ENCODE measurements at places on chromosomes 16 and 17. TPM values are rescaled to one million over a fixed set of nuclear protein-coding genes. Genes with fewer than 3 reads are reported as not detected.

DNA sequence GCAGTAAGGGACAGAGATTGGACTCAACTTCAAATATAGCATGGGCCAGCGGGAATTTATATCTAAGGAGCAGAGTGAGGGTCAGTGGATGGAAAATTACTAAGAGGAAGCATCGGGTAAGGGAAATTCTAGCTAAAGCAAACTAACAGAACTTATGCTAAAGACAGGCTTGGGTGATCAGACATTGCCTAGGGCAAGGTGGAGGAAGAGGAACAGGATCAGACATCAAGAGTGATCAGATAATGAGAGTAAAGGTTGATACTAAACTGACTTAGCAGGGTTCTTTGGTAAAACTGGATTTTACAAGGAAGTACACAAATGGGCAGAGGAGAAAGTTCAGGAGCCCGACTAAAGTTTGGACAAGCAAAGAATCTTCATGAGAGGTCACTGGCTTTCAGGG is 86.3 kb upstream of the TOM1L1 start:
- no peak for DNase-seq

DNA sequence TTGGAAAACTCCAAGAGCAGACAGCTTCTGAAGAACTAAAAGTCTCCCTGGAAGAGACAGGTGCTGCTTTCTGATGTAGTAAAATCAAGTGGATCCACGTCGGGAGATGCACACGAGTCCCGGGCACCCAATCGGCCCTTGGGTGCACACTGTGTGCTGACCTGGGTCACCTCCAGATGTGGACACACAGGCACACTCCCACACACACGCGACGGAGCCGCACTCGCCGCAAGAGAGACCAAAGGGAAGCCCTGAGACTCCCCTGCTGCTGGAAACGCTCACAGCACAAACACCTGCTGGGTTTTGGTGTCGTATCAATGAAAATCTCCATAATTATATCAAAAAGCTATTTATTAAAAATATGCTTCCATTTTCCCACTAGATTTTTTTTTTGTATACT is 94.2 kb downstream of the ANKRD11 start:
- no peak for DNase-seq

GRCh38 chr17:64739316-64740058 is 77.4 kb upstream of the SMURF2 start:
- DNase-seq = no peak

DNA sequence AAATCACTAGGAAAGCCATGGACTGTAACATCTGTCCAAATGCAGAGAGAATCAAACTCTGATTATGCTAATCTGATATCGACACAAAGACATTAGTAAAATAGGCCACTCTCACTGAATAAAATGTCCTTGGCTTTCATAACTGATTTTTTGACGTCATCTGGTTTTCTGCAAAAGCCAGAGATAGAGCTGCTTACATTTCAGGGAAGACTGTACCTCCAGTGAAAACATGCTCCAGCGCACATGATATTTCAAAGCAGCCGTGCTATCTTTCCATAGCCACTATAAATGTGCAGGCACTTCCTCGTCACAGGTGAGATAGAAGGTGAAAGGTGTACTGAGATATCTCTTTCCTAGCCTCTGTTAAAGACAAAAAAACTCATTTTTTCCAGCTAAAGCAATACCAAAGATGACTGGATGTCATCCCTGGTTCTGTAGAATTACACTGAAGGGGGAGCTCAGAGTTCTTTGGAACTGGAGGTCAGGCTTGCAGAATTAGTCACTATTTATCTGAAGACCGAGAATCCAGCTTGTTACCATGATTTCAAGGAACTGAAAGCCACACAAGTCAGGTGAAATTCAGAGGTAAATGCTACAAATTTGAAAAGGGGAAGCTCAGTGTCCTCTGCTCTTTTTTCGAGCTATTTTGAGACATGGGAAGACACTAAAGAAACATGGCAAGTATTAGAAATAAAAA is 249.5 kb downstream of the CA10 start:
- no peak for DNase-seq

DNA sequence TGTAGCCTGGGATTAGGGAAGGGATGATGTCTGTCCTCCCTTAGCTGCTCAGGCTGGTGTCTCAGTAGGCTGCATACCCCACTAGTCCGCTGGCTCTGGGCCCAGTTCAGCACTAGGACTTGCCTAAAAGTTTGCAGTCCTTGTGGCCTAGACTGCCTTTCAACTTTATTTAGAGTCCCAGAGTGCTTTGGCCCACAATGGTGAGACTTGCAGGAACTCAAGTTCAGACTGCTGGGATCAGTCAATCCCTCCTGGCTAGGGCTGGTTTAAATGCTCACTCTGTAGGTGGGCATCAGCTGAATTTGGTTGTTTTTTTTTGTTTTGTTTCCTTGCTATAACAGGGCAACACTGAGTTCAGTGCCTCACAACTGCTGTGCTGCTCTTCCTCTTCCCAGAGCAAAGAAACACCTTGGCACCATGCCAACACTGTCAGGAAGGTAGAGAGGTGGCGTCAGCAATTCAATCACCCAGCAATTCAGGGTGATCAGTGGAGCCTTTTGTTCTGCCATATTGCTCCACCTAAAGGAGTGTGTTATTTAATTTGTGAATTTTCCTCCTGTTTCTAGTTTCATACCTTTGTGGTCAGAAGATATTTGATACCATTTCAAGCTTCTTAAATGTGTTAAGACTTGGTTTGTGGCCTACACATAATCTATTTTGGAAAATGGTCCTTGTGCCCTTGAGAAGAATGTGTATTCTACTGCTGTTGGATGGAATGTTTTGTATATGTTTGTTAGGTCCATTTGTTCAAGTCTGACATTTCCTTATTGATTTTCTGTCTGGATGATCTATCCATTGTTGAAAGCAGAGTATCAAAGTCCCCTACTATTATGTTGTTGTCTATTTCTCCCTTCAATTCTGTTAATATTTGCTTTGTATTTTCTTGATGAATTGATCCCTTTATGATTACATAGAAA is 284.0 kb upstream of the PMFBP1 start:
- DNase-seq = no peak

FOXF1 gene
- 0.11 TPM for total RNA-seq

GRCh38 chr16:56336071-56336688 is 89.2 kb downstream of the AMFR start:
- DNase-seq = no peak

GRCh38 chr17:9228408-9229159 is 207.3 kb downstream of the NTN1 start:
- DNase-seq = no peak

DNA sequence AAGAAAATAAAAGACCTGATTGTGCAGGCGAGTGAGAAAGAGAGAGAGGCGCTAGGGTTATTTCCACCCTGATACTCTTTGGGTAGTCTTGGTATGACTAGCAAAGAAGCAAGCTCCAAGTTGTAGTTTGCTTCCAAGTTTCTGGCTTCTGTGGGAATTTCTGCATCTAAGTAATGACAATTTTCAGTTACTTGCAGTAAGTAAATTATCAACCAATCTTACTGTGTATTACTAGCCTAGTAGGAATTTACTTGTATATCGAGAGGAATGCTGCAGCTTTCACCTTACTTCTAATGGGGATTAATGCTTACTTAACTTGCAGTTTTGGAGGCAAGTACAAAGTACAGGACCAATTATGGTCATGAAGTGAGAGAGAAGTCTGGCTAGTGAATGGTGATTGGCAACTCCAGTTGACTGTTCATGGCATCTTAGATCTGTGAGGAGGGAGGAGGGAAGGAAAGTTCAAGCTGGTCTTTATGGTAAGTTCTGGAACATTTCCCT is 31.9 kb downstream of the TENT4B start:
- no peak for DNase-seq

GRCh38 chr17:58269557-58270291 is 11.0 kb downstream of the MPO start:
- no peak for DNase-seq

DNA sequence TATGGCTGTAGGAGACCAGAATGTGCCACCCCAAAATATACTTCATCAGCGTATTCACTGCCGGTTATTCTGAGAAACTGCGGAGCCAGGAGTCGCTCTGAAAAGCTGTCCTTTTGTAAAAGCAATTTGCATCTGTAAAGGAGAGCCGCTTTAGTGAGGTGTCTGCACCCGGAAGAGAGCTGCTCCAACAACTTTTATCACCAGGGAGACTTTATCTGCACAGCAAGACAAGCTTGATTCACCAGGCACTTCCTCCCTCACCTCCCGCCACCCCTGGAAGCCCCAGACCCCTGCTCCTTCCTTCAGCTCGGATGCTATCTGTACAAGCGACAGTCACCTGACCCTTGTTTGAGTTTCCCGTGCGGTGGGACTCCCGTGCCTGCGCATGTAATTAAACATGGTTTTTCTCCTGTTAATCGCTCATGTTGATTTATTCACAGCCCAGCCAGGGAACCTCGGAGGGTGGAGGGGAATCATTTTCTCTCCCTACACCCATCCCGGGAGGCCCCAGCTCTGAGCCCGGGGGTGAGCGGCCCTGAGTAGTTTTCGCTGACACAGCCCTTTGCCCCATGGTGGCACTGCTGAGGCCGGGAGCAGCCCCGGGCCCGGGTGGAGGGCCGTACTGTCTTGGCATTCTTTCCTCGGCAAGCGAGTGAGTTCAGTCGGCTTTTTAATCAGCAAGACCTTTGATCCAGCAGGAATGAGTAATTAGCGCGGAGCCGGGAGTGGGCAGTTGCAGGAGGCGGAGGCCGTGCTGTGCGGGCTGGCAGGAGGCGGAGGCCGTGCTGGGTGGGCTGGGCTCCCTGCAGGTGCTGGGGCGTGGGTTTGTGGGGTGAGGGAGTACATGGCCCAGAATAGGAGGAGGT is 222.7 kb upstream of the CIBAR2 start:
- no peak for DNase-seq

Measured in pulmonary artery endothelial cell (primary cell).